Heart left ventricle (tissue), 16 donors: ENCODE measurements at places on chromosomes 2 and 18. TPM values are rescaled to one million over a fixed set of nuclear protein-coding genes. Genes with fewer than 3 reads are reported as not detected.

DNA sequence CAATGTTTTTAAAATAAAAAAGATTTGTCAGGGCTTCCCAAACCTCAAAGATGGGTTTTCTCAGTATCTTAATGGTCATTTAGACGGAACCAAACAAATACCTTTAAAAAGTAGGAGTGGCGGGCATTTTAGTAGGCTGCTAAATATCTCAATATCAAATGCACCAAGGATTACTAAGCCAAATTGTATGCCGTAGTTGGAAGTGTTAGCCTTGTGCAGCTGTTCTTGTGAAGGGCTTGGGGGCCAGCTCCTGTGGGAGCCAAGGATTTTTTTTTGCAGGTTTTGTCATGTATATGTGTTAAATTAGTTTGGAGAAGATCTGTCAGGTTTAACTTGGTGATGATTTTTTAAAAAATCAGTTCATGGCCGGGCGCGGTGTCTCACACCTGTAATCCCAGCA is 52.1 kb downstream of the ACTR2 start:
- H3K27me3 ChIP-seq, result no peaks in the 10 kb centered on the region
- no peaks in the 10 kb centered on the region for H3K36me3 ChIP-seq
- H3K4me3 ChIP-seq, result no peak overlapping the region
- peaks cover 43% of the 10 kb centered on the region for H3K4me1 ChIP-seq
- no peak for DNase-seq
- H3K27ac ChIP-seq, result no peak overlapping the region

SERPINB10 gene
- total RNA-seq, result 0.20 TPM

- H3K4me1 ChIP-seq, result peaks cover 23% of the 10 kb centered on the region
- no peak overlapping the region for H3K4me3 ChIP-seq
- H3K27me3 ChIP-seq, result no peaks in the 10 kb centered on the region
- no peaks in the 10 kb centered on the region for H3K36me3 ChIP-seq
- no peak for DNase-seq
These were observed 86.2 kb upstream of the SH3BP4 start for GRCh38 chr2:234865586-234865985.

SLC5A7 gene
- total RNA-seq, result 0.16 TPM

- H3K4me3 ChIP-seq, result no peak overlapping the region
- H3K36me3 ChIP-seq, result no peaks in the 10 kb centered on the region
- H3K4me1 ChIP-seq, result no peaks in the 10 kb centered on the region
- H3K27me3 ChIP-seq, result no peaks in the 10 kb centered on the region
- DNase-seq, result no peak
- no peak overlapping the region for H3K27ac ChIP-seq
These were observed 227.7 kb downstream of the RPIA start for GRCh38 chr2:88919087-88919738.

REG3A gene
- total RNA-seq, result not detected

APCDD1 gene
- 15.7 TPM for total RNA-seq

DNA sequence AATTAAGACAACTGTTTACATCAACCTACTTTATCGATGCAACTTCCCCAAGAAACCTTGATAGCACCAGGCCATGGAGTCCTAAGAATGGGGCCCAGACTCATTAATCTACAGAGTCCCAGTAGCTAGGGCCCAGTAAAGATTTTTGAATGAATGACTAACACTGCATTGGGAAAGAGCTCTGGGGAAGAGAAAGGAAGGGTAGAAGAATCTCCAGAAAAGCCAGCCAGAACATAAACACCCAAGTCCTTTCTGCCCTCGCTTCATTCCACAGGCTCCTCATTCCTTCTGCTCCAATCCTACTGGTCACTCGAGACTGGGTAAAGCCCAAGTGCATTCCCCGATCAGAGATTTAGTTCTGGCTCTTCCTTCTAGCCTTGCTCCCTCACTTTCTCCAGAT is 44.3 kb downstream of the CYRIA start:
- no peak for DNase-seq
- H3K27ac ChIP-seq, result no peak overlapping the region
- no peaks in the 10 kb centered on the region for H3K4me1 ChIP-seq
- H3K4me3 ChIP-seq, result no peak overlapping the region

GRCh38 chr18:60873708-60874107 is 459.5 kb upstream of the CDH20 start:
- H3K36me3 ChIP-seq, result no peaks in the 10 kb centered on the region
- no peak for DNase-seq
- no peaks in the 10 kb centered on the region for H3K27me3 ChIP-seq
- H3K4me3 ChIP-seq, result no peak overlapping the region
- no peak overlapping the region for H3K27ac ChIP-seq

- peaks cover 11% of the 10 kb centered on the region for H3K4me1 ChIP-seq
- DNase-seq, result no peak
- H3K27me3 ChIP-seq, result no peaks in the 10 kb centered on the region
- H3K36me3 ChIP-seq, result peaks cover 68% of the 10 kb centered on the region
These were observed 133.0 kb downstream of the WDSUB1 start for GRCh38 chr2:159153463-159153862.

DNA sequence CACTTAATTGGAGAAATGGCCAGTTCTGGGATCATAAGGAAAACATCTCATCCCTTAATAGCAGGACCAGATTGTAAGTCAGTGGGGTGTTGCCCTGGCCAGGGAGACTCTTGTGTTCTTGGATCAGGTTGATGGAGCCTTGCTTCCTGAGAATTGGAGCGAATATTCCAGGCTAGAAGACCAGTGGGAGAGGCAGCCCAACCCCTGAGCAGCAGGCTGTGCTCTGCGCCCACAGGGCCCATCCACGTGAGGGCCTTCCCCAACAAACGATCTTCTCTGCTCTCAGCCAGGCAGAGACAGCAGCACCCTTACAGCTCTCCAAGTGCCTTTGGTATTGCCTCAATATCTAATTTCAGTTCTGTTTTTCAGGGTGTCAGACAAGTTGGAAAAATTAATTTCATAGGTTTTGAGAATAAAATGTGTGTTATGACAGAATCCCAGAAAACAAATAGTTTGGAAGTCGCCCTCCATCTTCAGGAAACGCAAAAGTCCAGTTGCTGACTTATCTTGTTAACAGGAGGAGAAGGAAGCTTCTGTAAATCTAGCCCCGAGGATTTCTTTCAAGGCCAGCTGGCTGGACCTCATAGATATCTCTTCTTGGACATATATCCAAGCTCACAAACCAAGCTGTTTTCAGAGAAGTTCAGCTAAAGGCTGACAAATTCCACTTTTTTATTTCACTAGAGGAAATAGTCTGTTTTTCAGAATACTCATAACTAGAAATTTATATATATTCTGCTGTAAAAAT is 105.5 kb downstream of the COPS8 start:
- no peaks in the 10 kb centered on the region for H3K27me3 ChIP-seq
- no peaks in the 10 kb centered on the region for H3K4me1 ChIP-seq
- peak; percentile 48 for DNase-seq
- no peaks in the 10 kb centered on the region for H3K36me3 ChIP-seq
- no peak overlapping the region for H3K4me3 ChIP-seq

GRCh38 chr2:240289701-240290431 is 145.6 kb upstream of the GPC1 start:
- no peaks in the 10 kb centered on the region for H3K36me3 ChIP-seq
- no peak overlapping the region for H3K27ac ChIP-seq
- no peak overlapping the region for H3K4me3 ChIP-seq
- H3K27me3 ChIP-seq, result no peaks in the 10 kb centered on the region
- no peak for DNase-seq
- H3K4me1 ChIP-seq, result peaks cover 9% of the 10 kb centered on the region

GRCh38 chr2:153871231-153872221 is at the start of gene GALNT13:
TSS of gene GALNT13 (plus strand) at chr2:153871922.
- H3K4me1 ChIP-seq, result no peaks in the 10 kb centered on the region
- peaks cover 3% of the 10 kb centered on the region for H3K27me3 ChIP-seq
- H3K4me3 ChIP-seq, result peak within 1 kb of the TSS; percentile 37
- H3K27ac ChIP-seq, result no peak within 1 kb of the TSS
- DNase-seq, result peak; percentile 65

DNA sequence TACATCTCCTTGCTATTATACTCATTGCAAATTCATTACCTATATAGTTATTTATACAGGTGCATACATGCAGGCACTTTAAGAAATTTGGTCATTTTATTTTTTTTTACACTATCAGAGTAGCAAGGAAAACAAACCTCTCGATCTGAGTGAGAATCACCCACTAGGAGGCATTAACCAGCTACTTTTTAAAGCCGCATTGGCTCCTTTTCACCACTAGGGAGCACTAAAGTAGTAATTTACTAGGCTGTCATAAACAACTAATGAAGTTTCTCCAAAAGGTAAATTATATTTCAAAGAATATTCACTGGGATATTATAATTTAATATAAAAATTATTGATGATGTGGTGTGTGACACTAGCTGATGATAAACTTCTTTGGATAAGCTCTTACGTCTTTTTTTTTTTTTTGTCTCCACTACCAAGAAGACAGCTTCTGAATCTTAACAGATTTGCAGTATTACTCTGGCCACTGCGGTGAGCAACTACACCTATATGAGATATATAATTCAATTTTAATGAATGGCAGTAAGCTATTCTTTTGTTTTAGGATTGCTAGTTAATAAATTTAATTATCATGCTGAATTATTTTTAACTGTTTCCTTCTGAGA is 101.9 kb downstream of the NOL4 start:
- H3K4me3 ChIP-seq, result no peak overlapping the region
- H3K36me3 ChIP-seq, result no peaks in the 10 kb centered on the region
- peak; percentile 13 for DNase-seq

GRCh38 chr2:122150524-122151280 is 395.3 kb downstream of the TSN start:
- H3K27me3 ChIP-seq, result no peaks in the 10 kb centered on the region
- H3K4me3 ChIP-seq, result no peak overlapping the region
- DNase-seq, result no peak

DNA sequence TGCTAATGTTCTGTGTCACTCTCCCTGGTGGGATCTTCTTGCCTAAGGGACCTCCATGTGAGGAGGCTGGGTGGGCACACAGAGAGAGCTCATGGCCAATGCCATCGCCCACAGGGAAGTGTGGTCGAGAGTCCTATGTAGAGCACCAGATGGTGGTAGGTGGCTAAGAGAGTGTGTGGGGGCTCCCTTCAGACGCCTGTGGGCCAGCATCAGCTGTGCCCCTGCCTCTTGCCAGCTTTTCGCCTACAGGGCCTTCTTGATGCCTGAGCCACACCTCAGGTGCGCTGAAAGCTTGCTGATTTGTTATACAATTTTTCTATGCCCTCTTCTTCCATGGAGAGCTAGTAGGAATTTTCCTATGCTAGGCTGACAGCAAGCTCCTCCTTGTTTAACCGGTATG is 38.3 kb downstream of the LRRTM1 start:
- H3K4me1 ChIP-seq, result no peaks in the 10 kb centered on the region
- H3K27me3 ChIP-seq, result no peaks in the 10 kb centered on the region
- H3K36me3 ChIP-seq, result no peaks in the 10 kb centered on the region

FBXO36 gene
- total RNA-seq, result 1.5 TPM

- peak overlapping the region; percentile 87 for H3K27ac ChIP-seq
- H3K4me3 ChIP-seq, result peak overlapping the region; percentile 91
- H3K4me1 ChIP-seq, result no peaks in the 10 kb centered on the region
- H3K36me3 ChIP-seq, result no peaks in the 10 kb centered on the region
- DNase-seq, result peak; percentile 24
These were observed 710 bp downstream of the SEC11C start for GRCh38 chr18:59140302-59140885.

GRCh38 chr18:44943311-44943881 is 262.7 kb downstream of the SETBP1 start:
- H3K27ac ChIP-seq, result no peak overlapping the region
- no peak overlapping the region for H3K4me3 ChIP-seq
- H3K4me1 ChIP-seq, result no peaks in the 10 kb centered on the region
- DNase-seq, result peak; percentile 35

- H3K36me3 ChIP-seq, result no peaks in the 10 kb centered on the region
- H3K27ac ChIP-seq, result no peak overlapping the region
- no peak for DNase-seq
- no peaks in the 10 kb centered on the region for H3K27me3 ChIP-seq
These were observed 27.1 kb downstream of the PCARE start for GRCh38 chr2:29047083-29047845.

TOGARAM2 gene
- total RNA-seq, result 1.7 TPM

FIGN gene
- total RNA-seq, result 12.4 TPM

DNA sequence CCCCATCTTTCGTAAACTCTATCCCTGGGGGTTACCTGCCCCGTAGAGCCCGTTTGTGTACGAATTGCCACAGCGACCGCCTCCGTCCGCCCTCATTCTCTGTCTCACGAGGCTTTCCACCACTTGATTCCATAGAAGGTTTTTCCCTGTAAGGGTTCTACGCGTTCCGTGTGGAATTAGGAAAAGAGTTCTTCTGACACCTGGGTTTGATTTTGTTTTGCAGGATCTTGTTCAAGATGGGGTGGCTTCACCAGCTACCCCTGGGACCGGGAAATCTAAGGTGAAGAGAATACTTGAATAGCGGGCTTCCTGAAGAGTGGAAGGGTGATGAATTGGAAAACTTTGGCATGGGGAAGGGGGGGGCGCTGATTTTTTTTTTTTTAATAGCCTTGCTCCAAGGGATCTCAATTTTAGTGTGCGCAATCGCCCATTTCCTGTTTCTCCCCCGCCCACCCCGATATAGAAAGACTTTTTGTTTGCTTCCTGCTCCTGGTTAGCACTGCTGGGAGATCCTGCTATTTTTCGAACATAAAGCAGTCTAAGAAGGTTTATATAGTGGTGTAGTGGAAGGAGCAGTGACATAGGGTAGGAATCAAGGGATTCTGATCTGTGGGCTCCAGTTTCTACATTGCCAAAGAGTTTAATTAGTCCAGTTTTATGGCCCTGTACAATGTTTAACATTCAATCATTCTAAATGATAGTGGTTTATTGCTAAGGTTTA is 564 bp downstream of the GCC2 start:
- peaks cover 9% of the 10 kb centered on the region for H3K4me1 ChIP-seq
- H3K4me3 ChIP-seq, result peak overlapping the region; percentile 80

DNA sequence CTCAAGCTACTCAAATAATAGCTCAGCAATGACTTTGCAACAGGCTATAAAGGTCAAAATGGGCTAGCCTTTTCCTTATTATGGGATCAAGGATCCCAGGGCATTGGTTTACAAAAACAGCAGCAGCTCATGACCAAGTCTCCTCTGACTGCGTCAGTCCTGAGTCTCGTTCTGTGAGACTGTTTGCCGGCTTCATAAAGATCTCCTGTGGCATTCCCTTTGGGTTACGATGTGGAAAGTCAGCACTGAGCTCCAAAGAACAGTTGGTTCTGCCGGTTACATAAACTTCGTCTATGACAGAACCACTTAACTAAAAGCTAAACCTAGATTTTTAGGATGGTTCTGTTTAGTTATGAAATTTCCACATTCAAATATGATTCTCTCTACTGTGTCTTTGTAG is 674.9 kb downstream of the ZEB2 start:
- H3K27ac ChIP-seq, result no peak overlapping the region
- DNase-seq, result no peak
- no peak overlapping the region for H3K4me3 ChIP-seq
- no peaks in the 10 kb centered on the region for H3K4me1 ChIP-seq
- H3K36me3 ChIP-seq, result no peaks in the 10 kb centered on the region

DNA sequence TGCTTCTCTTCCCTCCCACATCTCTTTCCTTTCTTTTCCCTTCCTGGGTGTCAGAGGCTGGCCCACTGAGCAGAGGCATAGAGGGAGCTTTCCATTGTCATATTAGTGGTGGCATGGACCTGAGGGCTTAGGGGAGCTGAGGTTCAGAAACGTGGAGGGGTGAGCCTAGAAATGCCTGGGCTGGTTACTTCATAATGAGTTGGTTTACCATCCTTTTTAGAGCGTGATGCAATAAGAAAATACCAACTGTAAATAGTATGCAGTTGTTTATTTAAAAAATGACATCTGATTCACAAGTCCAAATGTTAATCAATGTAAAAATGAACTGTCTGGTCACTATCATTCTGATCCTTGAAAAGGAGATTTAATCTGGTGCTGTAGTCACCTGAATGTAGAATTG is 46.3 kb downstream of the MYO1B start:
- H3K27ac ChIP-seq, result no peak overlapping the region
- H3K36me3 ChIP-seq, result no peaks in the 10 kb centered on the region
